ENCODE measurements at places on chromosomes 6 and 20.

DNA sequence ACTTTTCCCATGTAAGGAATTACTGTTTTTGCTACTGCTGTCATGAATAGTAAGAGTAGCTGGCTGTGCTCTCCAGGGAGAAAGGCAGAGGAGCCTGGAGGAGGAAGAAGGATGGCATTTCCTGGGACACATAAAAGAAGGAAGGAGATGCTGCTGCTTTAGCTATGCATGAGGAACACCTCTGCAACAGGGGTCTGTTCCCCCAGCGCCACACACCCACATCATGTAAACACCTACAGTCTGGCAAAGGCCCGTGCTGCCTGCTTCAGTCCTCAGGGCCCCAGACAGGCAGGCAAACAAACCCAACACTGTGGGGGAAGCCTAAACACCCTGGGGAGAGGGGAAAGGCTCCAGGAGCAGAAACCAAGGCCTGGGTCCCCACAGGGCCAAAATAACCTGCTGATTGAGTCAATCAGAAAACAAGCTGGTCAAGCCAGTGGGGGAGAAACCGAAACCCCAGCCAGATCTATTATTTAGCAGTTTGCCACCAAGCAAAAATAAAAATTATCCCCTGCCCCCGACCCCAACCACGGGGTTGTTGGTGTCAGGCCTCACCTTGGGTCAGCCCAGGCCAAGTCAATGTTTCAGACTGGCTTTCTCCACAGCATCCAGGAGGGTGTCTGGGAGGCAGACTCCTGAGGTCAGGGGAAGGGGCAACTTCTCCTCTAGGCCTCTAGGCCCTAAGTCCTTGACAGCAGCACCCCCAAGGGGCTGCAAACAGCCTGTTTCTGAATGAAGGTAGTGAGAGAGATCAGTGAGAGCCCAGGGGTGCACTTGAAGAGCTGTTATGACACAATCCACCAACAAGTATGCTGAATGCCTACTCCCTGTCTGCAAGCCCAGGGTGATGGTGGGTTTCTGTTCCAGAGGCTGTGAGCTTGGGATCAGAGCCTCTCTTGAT is 34.6 kb upstream of the SCUBE3 start:
- ATAC-seq: no peak

DNA sequence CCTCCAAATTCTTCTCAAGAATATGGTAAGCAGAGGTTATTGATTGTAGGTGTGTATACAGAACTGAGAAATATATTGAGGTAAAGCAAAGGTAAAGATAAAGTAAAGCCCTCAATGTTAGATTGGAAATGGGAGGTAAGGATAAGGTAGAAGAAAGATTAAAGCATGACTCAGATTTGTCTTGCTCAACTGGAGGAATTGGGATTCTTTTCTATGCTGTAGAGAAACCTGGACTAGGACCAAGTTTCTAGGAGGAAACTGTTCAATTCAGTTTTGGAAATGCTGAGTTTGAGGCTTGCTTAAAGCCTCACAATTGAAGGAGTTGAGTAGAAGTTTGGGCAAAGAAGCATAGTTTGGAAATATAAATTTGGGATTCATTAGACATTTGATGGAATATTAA is 634.0 kb upstream of the PTCHD4 start:
- no peak for ATAC-seq

- no peak for ATAC-seq
Observed at GRCh38 chr6:5498579-5498899, 237.2 kb downstream of the FARS2 start.

DNA sequence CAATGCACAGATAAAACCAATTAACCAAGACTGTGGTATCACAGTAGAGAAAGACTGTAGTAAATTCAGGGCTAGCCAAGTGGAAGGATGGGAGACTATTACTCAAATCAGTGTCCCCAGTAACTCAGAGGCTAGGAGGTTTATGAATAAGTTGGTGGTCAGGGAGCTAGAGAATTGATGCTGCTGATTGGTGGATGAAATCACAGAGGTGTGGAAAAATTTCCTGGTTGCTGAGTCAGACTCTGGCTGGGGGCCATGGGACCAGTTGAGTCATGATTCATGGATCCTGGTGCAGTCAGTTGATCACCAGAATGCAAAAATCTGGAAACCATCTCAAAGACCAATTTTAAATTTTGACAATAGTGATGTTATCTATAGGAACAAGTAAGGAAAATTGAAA is 555.9 kb downstream of the C6orf118 start:
- no peak for ATAC-seq

- no peak for ATAC-seq
Observed at GRCh38 chr20:2509794-2510193, 1.1 kb upstream of the ZNF343 start.

DNA sequence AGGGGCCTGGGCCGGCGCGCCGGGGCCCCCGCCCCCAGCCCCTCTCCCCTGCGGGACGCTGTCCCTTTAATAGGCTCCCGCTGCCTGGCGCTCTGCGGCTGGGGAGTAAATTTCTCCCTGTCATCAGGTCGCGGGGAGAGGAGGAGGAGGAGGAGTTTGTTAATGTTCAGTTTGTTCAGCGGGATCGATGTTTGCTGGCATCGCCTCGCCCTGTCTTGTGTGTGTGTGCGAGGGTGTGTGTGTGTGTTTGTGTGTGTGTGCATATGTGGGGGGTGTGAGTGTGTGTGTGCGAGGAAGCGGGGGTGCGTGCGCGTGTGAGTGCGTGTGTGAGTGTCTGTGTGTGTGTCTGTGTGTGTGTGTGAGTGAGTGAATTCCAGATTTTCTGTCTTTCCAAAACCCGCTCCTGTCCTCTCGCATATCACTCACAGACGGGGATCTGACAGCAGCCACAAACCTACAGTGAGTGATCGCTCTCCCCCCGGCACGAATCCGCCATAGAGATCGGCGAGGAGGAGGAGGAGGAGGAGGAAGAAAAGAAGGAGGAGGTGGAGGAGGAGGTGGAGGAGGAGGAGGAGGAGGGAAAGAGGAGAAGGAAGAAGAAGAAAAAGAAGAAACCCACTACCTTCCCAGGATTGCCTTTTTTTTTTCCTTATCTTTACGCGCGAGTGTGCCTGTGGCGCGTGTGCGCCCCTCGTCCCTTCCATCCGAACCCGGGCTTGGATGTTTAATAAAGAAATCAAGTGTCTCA is at the start of gene TSHZ2:
Gene TSHZ2, plus strand, starts transcription at position 169 of the 748 bp plus-strand sequence. CDS start 936 bp downstream, outside the sequence.
- ATAC-seq: peak; percentile 37

- no peak for ATAC-seq
Observed at GRCh38 chr6:25242567-25242966, 36.6 kb upstream of the CARMIL1 start.

DNA sequence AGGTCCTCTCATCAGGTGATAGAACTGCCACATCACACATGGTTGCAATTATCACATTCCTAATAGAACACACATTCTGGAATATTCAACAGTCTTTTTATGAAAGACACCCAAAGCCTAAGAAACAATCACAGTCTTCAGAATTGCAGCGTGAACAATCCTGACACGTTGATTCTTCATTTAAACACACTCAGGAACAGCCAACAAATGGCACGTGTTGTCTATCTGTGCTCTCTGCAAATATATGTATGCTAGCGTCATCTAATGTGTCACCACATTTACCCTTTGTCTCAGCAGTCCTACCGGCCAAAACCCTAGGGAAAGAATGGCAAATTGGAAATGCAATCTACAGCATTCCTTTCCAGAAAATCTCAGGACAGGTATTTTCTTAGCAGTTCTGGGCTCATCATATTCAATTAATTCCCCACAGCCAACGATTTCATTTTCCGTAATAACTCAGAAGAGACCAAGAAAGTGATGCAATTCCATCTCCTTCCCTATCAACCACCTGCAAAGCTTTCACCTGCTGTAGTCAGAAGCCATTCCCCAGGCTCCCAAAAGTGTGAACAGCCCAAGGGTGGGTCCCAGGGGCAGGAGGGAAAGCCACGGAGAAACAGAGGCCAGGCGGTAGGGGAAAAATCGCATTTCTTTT is 280.3 kb upstream of the JARID2 start:
- no peak for ATAC-seq

GRCh38 chr6:146357578-146358430 is 185.8 kb upstream of the RAB32 start:
- ATAC-seq: no peak

DNA sequence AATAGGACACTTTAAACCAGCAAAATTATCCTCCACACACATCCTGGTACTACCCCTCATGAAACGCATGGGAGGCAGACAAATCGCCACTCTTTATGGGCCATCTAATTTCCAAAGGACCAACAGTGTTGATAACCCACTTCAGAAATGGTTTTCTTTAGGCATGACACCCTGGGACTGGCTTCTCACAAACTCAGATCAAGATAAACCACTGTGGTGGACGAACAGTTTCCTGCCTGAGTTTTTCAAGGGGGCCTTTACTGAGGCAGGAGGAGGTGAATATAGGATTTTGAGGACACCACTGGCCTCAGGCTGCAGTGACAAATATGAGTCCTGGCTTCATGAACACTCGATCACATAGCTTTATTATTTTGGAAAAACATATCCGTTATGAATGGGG is 26.0 kb downstream of the TRAM2 start:
- no peak for ATAC-seq

DNA sequence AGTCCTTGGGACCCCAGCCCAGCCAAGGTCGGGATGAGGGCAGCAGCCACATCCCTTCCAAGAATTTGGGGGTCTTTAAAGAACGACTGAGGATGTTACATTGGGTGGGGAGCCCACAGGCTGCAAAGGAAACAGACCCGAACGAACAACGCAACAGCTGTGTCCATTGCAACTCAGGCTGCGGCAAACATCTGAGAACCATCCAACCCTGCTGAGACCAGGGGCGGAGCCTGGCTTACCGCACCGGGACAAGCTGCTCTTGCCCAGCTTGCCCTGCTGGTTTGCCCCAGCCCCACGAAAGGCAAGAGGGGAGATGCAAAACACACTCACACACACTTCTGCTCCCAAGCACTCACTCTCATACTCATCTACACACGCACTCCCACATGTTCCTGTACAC is 21.5 kb upstream of the TAF4 start:
- ATAC-seq: no peak

- no peak for ATAC-seq
Observed at GRCh38 chr20:4084096-4084495, 68.7 kb upstream of the RNF24 start.

DNA sequence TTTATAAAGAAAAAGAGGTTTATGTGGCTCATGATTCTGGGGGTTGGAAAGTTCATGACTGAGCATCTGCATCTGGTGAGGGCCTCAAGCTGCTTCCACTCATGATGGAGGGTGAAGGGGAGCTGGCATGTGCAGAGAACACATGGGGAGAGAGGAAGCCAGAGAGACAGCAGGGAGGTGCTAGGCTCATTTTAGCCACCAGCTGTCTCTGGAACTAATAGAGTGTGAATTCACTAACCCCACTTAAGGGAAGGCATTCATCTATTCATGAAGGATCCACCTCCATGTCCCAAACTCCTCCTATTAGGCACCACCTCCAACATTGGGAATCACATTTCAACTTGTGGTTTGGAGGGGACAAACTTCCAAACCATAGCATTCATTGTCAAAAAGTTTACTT is 137.3 kb upstream of the PMEPA1 start:
- no peak for ATAC-seq

GRCh38 chr6:2973676-2974075 is 2.3 kb upstream of the SERPINB6 start:
- no peak for ATAC-seq

DNA sequence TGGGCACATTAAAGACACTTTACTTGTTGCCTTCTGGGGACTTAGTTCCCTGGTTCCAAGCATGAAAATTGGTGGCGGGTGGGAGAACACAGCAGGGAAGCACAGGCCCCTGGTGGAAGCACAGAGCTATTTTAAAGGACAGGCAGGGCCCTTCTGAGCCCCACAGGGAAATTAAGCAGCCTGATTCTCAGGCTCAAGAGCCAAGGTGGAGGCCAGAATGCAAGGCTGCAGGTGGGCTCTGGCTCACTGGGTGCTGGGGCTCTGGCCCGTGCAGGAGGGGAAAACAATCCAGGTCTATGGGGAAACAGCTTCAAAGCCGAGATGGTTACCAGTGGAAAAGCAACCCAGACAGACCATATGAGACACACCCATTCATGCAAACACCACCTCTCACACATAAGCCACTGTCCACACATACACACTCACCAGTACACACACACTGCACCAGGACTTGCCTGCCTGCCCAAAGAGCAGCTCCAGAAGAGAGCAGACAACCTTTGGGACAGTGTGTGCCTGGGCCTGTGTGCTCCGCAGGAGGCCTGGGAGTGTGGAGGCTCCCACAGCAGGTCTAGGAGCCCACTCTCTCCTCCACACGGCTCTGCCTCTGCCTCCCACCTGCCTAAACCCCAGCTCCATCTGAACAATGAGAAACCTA is 30.6 kb downstream of the TFEB start:
- ATAC-seq: no peak

- no peak for ATAC-seq
Observed at GRCh38 chr20:57844626-57845596, 135.1 kb upstream of the PMEPA1 start.

- no peak for ATAC-seq
Observed at GRCh38 chr20:46353500-46354206, 45.4 kb upstream of the CDH22 start.

DNA sequence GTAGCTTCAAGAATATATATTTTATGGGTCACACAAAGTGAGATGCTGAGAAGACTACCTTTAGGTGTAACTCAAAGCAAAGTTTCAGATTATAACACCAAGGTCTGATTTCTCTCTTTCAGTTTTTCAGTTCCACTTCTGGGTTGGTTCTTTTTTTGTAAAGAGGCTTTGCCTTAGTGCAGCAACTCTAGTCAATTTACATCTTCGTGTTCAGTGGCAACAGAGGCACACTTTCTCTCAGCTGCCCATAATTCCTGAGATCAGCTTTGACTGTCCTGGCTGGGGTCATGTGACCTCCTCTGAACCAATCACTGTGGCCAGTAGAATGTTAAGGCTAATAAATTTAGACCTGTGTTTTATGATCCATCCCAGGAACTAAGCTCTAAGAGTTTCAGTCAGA is 120.2 kb downstream of the TINAG start:
- ATAC-seq: no peak

GRCh38 chr6:12608016-12608860 is 108.3 kb upstream of the PHACTR1 start:
- no peak for ATAC-seq

GRCh38 chr6:166237617-166238016 is 70.0 kb upstream of the TBXT start:
- ATAC-seq: no peak

GRCh38 chr6:13678255-13678983 is 33.2 kb downstream of the RANBP9 start:
- ATAC-seq: no peak

- no peak for ATAC-seq
Observed at GRCh38 chr6:106823732-106824351, 150.7 kb downstream of the CD24 start.

DNA sequence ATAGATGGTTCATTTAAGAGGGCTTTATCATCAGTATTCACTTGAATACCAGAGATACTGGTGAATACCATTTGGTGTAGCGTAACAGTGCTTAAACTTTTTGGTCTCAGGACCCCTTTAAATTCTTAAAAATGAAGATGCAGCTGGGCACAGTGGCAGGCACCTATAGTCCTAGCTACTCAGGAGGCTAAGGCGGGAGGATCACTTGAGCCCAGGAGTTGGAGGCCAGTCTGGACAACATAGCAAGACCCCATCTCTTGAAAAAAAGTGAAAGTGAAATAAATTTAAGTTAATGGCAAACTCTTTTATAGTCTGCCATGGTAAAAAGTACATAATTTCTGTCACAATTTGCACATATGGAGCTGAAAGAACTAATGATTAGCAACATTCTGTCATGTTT is 39.3 kb downstream of the VAPB start:
- ATAC-seq: no peak

GRCh38 chr6:45431317-45432065 is 53.8 kb upstream of the SUPT3H start:
- no peak for ATAC-seq

- ATAC-seq: no peak
Observed at GRCh38 chr6:139708337-139709199, 334.1 kb upstream of the CITED2 start.
